ENCODE measurements at places on chromosomes 1 and 21.

GRCh38 chr1:27634177-27634984, 604 bp downstream of the FGR start:
- no peak for DNase-seq

DNA sequence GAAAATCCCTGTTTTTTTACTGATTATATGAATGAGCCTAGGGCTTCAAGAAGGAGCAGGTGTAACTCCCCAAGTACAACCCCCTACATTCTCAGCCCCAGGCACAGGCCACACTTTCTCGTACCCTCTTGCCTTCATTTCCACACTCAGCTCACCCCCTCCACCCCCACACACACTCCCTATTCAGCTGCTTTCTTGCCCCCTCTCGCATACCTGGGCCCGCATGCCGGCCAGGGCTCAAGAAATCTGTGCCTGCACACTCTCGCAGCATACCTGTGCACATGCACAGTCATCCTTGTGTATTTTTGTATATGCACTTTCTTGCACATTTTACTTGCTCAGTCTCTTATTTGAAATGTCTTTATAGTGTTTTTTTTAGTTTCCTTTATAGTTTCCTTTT, 2.0 kb downstream of the PTPRF start:
- DNase-seq: no peak

- DNase-seq: peak; percentile 68
Observed at GRCh38 chr1:94259635-94260289, 22.4 kb upstream of the ARHGAP29 start.

DNA sequence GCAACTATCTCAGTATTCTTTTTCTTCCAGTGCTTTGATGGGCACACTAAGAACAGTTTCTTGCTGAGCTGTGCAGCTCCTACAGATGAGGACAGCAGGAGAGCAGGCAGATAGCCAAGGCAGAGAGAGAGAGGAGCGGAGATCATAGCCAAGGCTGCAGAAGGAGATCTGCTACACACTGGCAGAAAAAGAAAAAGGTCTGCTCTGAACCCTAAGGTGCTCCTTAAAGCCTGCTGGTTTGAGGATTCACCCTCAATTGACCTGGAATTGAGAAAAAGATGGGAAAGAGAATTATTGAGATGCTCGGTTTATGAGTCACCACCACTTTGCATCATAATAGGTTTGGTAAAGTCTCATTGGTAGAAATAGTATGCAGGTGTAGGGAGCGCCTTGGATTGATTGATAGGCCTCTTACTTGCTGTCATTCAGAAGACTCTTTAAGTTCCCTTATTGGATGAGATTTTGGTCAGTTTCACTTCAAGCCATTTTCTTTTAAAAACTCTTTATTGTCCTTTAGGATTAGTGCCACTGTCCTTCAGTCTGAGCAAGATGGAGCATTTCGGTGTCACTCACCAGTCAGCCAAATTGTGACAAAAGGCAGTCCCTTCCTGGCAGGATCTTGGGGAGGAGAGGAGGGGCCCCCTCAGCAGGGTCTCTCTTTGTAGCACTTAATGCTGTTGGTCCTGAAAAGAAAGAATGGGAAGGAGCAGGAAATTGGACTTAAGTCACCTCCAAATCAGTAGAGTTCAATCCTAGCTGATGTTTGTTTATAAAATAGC, 685.0 kb downstream of the ADGRL2 start:
- peak; percentile 17 for DNase-seq

DNA sequence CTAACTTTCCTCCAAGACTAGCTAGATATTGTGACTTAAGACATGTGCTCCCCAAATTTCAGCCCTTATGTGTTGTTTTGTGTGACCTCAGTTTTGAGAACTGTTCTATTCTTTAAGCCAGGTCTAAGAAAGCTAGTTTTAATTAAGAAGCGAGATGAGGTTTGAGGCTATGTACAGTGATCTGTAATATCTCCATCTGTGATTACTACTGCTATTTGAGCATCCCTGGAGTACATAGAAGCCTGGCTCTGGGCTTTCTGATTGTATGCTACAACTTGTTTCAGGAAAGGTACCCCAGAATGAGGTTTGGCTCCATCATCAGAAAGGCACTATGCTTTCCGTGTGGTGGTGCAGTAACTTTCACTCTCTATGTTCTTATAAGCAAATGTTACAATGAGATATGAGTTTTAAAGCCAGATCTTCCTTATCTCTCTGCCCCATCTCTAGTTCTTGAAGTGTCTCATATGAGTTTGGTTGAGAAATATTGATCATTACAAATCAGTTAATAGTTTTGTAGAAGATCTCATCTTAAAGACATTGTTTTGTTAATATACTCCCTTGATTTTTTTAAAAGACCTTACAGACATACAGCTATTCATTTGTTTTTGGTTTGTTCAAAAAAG, 605 bp downstream of the RGS4 start:
- no peak for DNase-seq

GRCh38 chr1:203871114-203871880, 9.9 kb downstream of the SNRPE start:
- peak; percentile 89 for DNase-seq

DNA sequence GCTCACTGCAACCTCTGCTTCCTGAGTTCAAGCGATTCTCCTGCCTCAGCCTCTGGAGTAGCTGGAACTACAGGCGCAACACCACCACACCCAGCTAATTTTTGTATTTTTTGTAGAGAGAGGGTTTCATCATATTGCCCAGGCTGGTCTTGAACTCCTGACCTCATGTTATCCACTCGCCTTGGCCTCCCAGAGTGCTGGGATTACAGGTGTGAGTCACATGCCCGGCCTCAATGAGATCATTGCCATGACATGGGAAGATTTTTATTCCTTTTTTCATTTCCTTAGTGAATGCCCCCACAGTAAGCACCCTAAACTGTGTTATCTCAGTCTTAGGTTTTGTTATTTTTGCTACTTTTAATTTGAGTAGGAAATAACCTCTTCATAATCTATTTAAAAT, 977.9 kb downstream of the BRINP3 start:
- no peak for DNase-seq

DNA sequence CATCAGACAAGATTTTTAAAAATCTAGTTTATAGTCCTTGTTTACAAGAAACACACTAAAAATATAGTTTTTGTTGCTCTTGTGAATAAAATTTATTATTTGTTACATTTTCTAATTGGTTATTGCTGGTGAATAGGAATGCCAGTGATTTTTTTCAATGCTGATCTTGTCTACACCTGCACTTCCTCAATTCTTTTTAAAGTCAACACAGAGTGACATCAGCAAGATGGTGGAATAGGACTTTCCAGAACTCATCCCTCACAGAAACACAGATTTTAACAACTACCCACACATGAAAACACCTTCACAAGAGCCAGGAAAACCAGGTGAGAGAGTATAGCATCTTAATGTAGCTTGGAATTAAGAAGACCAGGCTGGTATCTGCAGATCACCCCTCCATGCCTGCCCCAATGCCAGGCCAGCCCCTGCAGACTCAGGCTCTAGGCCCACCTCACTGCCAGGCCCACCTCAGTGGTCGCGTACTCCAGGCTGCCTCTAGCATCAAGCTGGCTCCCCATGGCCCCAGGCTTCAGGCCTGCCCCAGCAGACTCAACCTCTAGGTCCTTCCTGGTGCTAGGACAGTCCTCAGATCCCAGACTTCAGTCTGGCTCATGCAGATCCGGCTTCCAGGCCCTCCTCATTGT, 117.6 kb downstream of the WDR3 start:
- no peak for DNase-seq

DNA sequence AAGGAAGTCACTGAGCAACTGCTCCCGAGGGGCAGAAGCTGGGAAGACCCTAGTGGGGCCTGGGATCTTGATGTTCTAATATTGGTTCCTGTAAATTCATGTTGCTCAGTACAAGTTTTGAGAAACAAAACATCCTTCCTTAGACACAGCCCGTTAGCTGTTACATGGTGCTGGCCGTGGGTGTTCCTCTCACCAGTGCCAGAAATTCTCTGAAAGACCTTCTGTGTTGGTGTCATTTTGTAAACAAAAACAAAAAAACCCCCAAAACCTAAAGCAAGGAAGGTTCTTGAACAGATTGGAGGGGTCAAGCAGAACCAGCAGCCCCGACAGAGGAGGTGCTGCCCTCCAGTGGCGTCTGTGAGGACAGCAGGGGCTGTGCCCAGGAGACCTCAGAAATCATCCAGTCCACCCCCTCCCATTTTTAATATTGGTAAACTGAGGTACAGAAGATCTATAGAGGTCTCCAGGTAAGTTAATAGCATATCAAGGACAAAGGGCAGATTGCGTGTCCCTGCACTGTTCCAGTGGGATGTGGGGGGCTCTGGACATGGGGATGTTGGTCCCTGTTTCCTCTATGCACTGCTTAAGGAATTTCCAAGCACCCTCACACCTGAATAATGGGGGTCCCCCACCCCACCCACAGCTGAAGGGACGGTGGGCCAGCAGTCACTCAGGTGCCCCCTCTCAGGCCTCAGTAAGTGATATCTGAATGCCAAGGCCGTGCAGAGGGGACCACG, 38.2 kb downstream of the SLC2A7 start:
- DNase-seq: peak; percentile 52

DNA sequence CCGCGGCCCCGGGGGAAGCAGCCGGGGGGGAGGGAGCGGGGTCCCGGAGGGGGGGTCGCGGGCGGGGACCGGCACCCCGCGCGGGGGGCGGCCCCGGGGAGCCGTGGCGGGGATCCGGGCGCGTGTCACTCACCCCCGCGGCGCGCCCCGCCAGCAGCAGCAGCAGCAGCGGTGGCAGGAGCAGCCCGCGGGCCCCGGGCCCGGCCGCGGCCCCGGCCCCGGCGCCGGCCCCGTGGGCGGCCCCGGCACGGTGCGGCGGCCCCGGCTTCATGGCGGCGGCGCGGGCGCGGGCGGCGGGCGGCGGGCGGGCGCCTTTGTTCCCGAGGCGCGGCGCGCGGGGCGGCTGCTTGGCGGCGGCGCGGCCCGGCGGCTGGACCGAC, 252 bp downstream of the SDC3 start:
- no peak for DNase-seq

GRCh38 chr1:202989879-202990278, 17.3 kb upstream of the TMEM183A start:
- no peak for DNase-seq

DNA sequence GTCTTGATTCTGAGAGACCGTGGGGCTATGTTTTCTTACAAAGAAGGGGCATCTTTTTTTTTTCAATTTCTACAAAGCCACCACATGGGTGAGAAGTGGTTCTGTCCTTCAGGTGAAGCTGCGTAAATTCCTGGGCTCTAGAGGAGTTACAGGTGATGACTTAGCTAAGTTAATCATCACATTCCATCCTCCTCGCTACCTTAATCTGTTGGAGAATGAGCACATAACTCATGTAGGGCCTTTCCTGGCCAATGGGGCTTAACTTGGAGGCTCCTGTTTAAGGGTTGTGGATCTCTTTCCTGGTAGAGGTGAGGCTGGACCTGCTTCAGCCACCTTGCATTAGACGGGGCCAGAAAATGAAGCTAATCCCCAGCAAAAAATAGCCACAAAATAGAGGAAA, 19.9 kb downstream of the REG4 start:
- no peak for DNase-seq

DNA sequence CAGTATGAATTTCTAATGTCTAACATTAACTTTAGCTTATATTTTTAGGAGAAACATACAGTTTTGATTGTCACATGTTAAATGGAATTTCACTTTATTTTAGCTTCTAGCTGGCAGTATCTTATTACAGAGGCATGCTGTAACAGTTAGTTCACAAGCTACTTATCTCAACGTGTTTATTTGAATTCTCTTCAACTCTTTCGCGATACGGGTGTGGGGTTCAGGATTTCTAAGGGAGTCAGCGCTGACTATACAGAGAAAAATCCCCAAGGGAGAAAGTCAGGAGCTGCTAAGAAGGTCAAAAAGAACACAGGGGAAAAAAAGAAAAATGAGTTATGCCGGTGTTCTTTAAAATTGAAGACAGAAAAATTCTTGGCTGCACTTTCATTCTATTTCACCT, 296.2 kb downstream of the VAV3 start:
- DNase-seq: no peak

- DNase-seq: peak; percentile 33
Observed at GRCh38 chr1:59691261-59691660, 123.5 kb upstream of the HOOK1 start.

- no peak for DNase-seq
Observed at GRCh38 chr1:17885663-17886320, 130.7 kb downstream of the ACTL8 start.

GRCh38 chr21:28487455-28488070, 505.1 kb downstream of the LTN1 start:
- DNase-seq: no peak

DNA sequence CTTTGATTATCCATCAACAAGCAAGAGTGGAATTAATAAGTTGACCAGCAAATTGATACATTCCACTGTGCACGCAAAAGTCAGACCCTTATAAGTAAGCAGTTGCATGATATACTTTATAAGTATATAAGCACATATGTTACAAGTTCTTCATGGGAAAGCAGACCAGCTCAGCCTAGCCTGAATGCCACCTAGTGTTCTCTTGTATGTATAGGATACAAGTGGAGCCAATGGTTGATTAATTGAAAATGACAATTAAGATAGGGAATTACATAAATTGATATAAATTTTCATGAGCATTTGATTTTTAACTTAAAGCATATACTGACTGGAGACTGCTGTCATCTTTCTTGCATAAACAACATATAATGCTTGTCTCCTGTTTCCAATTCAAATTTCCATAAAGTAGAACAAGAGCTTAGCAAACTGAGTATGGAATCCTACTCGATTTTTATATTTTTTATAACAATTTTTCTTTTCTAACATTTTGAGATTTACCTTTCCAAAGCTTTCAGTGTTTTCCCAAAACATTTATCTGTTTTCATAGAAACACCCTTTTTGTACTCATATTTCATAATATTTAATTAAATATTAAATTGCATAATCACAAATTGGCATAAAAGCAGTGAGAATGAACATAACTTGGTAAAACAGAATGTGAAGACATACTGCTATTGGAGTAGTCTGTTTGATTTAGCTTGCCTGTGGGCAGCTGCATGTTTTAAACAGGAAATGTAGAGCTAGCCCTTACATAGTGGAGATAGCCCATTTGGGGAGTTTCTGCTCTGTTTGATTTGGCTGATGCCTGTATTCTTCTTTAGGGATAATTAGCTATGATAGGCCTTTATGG, 62.8 kb downstream of the MAGI3 start:
- peak; percentile 74 for DNase-seq

- DNase-seq: no peak
Observed at GRCh38 chr1:85062425-85063026, 14.2 kb upstream of the MCOLN3 start.

GRCh38 chr1:209461168-209461567, 122.3 kb upstream of the CAMK1G start:
- no peak for DNase-seq

GRCh38 chr21:17853393-17854275, 34.5 kb upstream of the C21orf91 start:
- no peak for DNase-seq
